HepG2 (cell line): ENCODE measurements at places on chromosomes 2 and 18. TPM values are rescaled to one million over a fixed set of nuclear protein-coding genes. Genes with fewer than 3 reads are reported as not detected.

STK36 gene
- 17.6 and 45.9 TPM in 2 replicates for total RNA-seq

WNT10A gene
- not detected in 2 replicates for total RNA-seq

NTSR2 gene
- total RNA-seq, result not detected in 2 replicates

NEU2 gene
- not detected in 2 replicates for total RNA-seq

CRYBA2 gene
- total RNA-seq, result not detected in 2 replicates

RNF152 gene
- not detected in 2 replicates for total RNA-seq

GALR1 gene
- not detected in 2 replicates for total RNA-seq

NT5DC4 gene
- 2.4 and 4.2 TPM in 2 replicates for total RNA-seq

OLA1 gene
- 241 and 333 TPM in 2 replicates for total RNA-seq

ANKRD36B gene
- 7.4 and 34.8 TPM in 2 replicates for total RNA-seq

RBKS gene
- total RNA-seq, result 7.7 and 11.7 TPM in 2 replicates

ADGRF3 gene
- 0.14 and 0.40 TPM in 2 replicates for total RNA-seq

ST3GAL5 gene
- 1.3 TPM in 2 replicates for total RNA-seq

GRCh38 chr2:23601301-23601965, 216.5 kb downstream of the KLHL29 start:
- no peak overlapping the region for H3K27ac ChIP-seq
- no peaks in the 10 kb centered on the region for H3K4me1 ChIP-seq
- H3K27me3 ChIP-seq, result peaks cover 5% of the 10 kb centered on the region; the same call in 1 of the 2 replicates
- no peak for DNase-seq
- no peaks in the 10 kb centered on the region for H3K36me3 ChIP-seq

GRCh38 chr2:232476045-232476444, 11.6 kb downstream of the ECEL1 start:
- no peaks in the 10 kb centered on the region for H3K4me1 ChIP-seq
- no peaks in the 10 kb centered on the region for H3K36me3 ChIP-seq
- no peak overlapping the region for H3K27ac ChIP-seq
- DNase-seq, result no peak
- peaks cover 15% of the 10 kb centered on the region for H3K27me3 ChIP-seq

- DNase-seq, result no peak
- no peak overlapping the region for H3K4me3 ChIP-seq
- H3K4me1 ChIP-seq, result no peaks in the 10 kb centered on the region
- no peaks in the 10 kb centered on the region for H3K27me3 ChIP-seq
Measured at GRCh38 chr2:133608291-133608690, 40.0 kb upstream of the NCKAP5 start.

- no peaks in the 10 kb centered on the region for H3K27me3 ChIP-seq
- H3K36me3 ChIP-seq, result peaks cover 20% of the 10 kb centered on the region; the same call in 2 of the 3 replicates
- no peaks in the 10 kb centered on the region for H3K4me1 ChIP-seq
- H3K27ac ChIP-seq, result no peak overlapping the region
- no peak for DNase-seq
Measured at GRCh38 chr18:48836231-48836805, 114.4 kb downstream of the SMAD7 start.

DNA sequence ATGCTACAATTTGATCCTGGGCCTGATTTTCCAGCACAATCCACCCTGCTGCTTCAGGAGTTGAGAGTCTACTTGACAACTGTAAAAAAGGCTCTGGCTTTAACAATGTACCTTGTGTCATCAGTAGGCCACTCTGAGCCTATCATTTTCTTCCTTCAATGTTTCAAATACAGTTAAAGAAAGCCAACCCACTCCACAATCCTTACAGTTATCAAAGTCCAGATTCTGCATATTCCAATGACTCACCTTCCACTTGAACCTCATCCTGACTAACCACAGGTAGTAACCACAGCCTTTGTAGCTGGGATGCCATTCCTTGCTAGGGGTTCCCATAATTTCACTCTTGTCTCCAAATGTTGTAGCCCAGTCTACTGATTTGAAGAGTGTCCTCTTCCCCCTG, 35.5 kb upstream of the AQP4 start:
- no peak for DNase-seq
- no peaks in the 10 kb centered on the region for H3K36me3 ChIP-seq
- no peak overlapping the region for H3K4me3 ChIP-seq
- no peak overlapping the region for H3K27ac ChIP-seq
- no peaks in the 10 kb centered on the region for H3K4me1 ChIP-seq

- H3K36me3 ChIP-seq, result no peaks in the 10 kb centered on the region
- H3K27ac ChIP-seq, result no peak overlapping the region
- no peak overlapping the region for H3K4me3 ChIP-seq
- DNase-seq, result no peak
Measured at GRCh38 chr2:30334762-30335363, 103.5 kb downstream of the LBH start.

DNA sequence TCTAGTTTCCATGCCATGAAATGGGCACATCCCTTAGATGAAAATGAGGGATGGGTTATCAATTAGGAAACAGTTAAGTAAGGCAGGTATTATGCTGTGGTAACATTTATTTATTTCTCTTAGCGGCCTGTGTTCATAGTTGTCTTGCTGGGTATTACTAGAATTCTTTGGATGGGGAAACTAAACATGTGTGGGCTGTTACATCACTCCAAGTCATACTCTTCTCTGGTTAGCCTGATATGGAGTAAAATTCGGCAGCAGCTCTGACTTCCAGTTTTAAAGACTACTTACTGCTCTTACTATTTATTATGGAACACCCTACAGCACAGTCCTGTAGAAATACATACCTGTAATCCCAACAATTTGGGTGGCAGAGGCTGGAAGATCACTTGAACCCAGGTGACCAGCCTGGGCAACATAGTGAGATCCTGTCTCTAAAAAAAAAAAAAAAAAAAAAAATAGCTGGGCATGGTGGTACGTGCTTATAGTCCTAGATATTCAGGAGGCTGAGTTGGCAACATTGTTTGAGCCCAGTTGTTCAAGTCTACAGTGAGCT, 33.1 kb upstream of the RASGRP3 start:
- no peaks in the 10 kb centered on the region for H3K27me3 ChIP-seq
- no peak overlapping the region for H3K27ac ChIP-seq
- H3K4me1 ChIP-seq, result 0 out of 2 replicates have a peak, but pooled peaks cover 6% of the 10 kb centered on the region

DNA sequence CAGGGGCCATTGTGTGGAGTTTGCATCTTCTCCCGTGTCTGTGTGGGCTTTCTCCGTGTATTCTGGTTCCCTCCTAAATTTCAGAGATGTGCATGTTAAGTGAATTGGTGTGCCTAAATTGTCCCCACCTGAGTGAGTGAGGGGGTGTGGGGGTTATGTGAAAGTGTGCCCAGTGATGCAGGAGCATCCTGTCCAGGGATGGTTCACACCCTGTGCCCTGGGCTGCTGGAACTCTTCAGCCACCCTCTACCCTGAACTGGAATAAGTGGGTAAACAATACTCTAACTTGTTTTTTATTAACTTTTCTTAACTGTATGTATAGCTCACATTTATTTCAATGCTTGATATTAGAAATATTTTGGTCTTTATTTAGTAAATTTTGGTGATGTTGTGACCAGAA, 56.0 kb downstream of the UBE2E3 start:
- H3K4me1 ChIP-seq, result no peaks in the 10 kb centered on the region
- H3K27me3 ChIP-seq, result no peaks in the 10 kb centered on the region
- H3K4me3 ChIP-seq, result no peak overlapping the region
- no peaks in the 10 kb centered on the region for H3K36me3 ChIP-seq
- DNase-seq, result no peak

- no peaks in the 10 kb centered on the region for H3K4me1 ChIP-seq
- H3K27me3 ChIP-seq, result no peaks in the 10 kb centered on the region
- no peak overlapping the region for H3K27ac ChIP-seq
- peaks cover 56% of the 10 kb centered on the region for H3K36me3 ChIP-seq
Measured at GRCh38 chr2:233288663-233289062, 19.0 kb upstream of the SAG start.

- H3K36me3 ChIP-seq, result no peaks in the 10 kb centered on the region
- H3K27me3 ChIP-seq, result no peaks in the 10 kb centered on the region
- H3K4me1 ChIP-seq, result no peaks in the 10 kb centered on the region
- H3K4me3 ChIP-seq, result no peak overlapping the region
- H3K27ac ChIP-seq, result no peak overlapping the region
- no peak for DNase-seq
Measured at GRCh38 chr2:238492840-238493239, 66.1 kb downstream of the ASB1 start.

GRCh38 chr2:118322406-118322805, 234.1 kb downstream of the INSIG2 start:
- H3K27me3 ChIP-seq, result no peaks in the 10 kb centered on the region
- no peak overlapping the region for H3K4me3 ChIP-seq
- no peak for DNase-seq
- H3K4me1 ChIP-seq, result peaks cover 10% of the 10 kb centered on the region
- H3K27ac ChIP-seq, result no peak overlapping the region
- H3K36me3 ChIP-seq, result no peaks in the 10 kb centered on the region

GRCh38 chr2:237474931-237475703, 11.9 kb upstream of the MLPH start:
- H3K27me3 ChIP-seq, result peaks cover 34% of the 10 kb centered on the region
- peak overlapping the region; percentile 92 for H3K4me3 ChIP-seq
- peak; percentile 56 for DNase-seq
- H3K4me1 ChIP-seq, result peaks cover 15% of the 10 kb centered on the region
- H3K36me3 ChIP-seq, result no peaks in the 10 kb centered on the region

DNA sequence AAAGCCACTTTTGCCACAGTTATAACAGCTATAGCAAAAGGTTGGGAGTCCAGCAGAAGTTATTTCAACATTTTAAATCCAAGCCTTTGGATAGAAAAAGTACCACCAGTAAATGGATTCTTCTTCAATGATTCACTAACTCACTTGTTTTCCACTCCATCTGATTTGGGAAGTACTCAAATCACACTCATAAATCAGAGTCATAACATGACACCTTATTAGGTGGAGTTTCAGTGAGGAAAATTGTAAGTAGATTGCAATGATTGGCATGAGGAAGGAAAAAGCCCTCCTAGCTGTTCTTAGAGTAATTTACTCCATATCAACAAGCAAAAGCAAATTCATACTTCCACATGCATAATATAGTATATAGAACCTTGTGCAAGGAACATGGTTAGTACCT, 132.9 kb downstream of the NR4A2 start:
- DNase-seq, result no peak
- no peaks in the 10 kb centered on the region for H3K36me3 ChIP-seq
- no peak overlapping the region for H3K27ac ChIP-seq

- no peak overlapping the region for H3K4me3 ChIP-seq
- H3K4me1 ChIP-seq, result no peaks in the 10 kb centered on the region
- H3K27me3 ChIP-seq, result peaks cover 5% of the 10 kb centered on the region; the same call in 2 of the 3 replicates
Measured at GRCh38 chr18:10169814-10170213, 256.0 kb downstream of the VAPA start.

GRCh38 chr2:8418721-8419120, 263.1 kb upstream of the ID2 start:
- no peak for DNase-seq
- H3K27ac ChIP-seq, result no peak overlapping the region
- no peak overlapping the region for H3K4me3 ChIP-seq
- H3K36me3 ChIP-seq, result no peaks in the 10 kb centered on the region

- no peak overlapping the region for H3K27ac ChIP-seq
- peaks cover 4% of the 10 kb centered on the region for H3K36me3 ChIP-seq
- no peaks in the 10 kb centered on the region for H3K4me1 ChIP-seq
- no peaks in the 10 kb centered on the region for H3K27me3 ChIP-seq
Measured at GRCh38 chr2:135076556-135076955, 24.5 kb downstream of the RAB3GAP1 start.

DNA sequence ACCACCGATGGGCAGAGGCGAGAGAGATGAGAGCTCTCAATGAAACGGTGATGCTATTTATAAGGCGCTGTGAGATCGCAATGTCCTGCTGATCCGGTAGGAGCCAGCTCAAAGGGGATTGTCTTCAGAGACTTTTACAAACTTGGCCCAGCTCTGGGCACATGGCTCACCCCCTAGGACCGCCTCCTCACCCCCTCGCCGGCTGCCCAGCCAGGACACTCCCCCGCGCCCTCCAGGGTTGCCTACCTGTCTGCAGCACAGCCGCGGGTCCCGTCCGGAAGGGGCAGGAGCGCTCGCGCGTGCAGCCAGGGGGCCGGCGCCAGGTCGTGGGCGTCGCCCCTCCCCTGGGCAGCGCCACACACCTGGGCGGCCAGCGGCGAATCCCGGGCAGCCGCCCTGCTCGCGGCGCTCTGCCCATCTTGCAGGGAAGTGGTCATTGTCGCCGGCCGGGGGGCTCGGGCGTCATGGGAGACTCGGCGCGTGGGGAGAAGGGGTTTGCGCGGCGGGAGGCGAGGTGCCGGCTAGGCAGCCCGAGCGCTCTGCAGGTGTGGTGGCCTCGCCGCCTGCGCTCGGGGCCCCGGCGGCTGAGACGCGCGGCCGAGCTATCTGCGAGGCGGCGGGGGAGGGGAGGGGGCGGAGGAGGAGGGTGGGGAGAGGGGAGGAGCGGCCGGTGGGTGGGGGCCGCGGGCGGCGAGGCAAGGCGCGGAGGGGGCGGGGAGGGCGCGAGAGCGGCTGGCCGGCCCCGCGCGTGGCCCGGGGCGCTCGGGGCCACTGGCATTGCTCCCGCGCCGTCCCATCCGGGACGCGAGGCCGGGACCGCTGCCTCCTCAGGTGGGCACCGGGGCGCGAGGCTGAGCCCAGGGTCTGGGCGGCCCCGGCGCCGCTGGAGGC, at the start of gene GRB14:
GRB14 (minus strand) TSS at position 610 of the 891 bp plus-strand sequence; CDS start at position 437, 173 bp downstream.
- peak within 1 kb of the TSS; percentile 70 for H3K4me3 ChIP-seq
- DNase-seq, result peak; percentile 32
- peaks cover 39% of the 10 kb centered on the region for H3K4me1 ChIP-seq
- H3K27ac ChIP-seq, result no peak within 1 kb of the TSS

DNA sequence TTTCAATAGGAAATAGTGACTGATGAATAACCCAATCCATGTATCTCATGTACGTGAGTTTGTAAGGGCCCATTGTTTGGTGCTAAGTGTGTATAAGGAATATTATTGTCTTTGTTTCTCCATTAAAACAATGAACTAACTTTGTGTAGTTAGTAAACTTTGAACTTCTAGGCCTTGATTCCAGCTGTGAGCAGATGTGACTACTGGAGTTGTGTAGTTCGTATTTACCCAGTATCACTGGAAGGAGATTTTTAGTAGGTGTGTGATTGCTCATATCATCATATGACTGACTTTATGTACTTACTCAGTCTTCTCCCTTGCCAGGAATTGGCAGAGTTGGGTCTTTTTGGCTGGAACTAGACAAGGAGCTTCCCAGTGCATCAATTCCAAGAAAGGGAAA, 227.4 kb downstream of the AGPS start:
- no peak overlapping the region for H3K4me3 ChIP-seq
- DNase-seq, result no peak
- no peaks in the 10 kb centered on the region for H3K36me3 ChIP-seq
- peaks cover 24% of the 10 kb centered on the region for H3K4me1 ChIP-seq

GRCh38 chr2:113012436-113013335, 7.4 kb downstream of the IL36A start:
- no peaks in the 10 kb centered on the region for H3K27me3 ChIP-seq
- no peaks in the 10 kb centered on the region for H3K4me1 ChIP-seq
- DNase-seq, result no peak
- no peak overlapping the region for H3K4me3 ChIP-seq
- H3K27ac ChIP-seq, result no peak overlapping the region

GRCh38 chr2:110897966-110898365, 165.6 kb downstream of the ACOXL start:
- no peak overlapping the region for H3K27ac ChIP-seq
- no peaks in the 10 kb centered on the region; the same call in 1 of the 2 replicates for H3K27me3 ChIP-seq
- H3K36me3 ChIP-seq, result no peaks in the 10 kb centered on the region
- no peak for DNase-seq

- H3K27ac ChIP-seq, result no peak overlapping the region
- no peak for DNase-seq
- H3K36me3 ChIP-seq, result no peaks in the 10 kb centered on the region
Measured at GRCh38 chr2:215461836-215462532, 26.1 kb upstream of the FN1 start.
